ENCODE measurements at places on chromosomes 13 and 19.
A peak's percentile ranks its signal among the peaks of the same experiment; 100 is the strongest.

- no peak for DNase-seq
Measured at GRCh38 chr13:99388334-99388923, 81.2 kb upstream of the GPR183 start.

DNA sequence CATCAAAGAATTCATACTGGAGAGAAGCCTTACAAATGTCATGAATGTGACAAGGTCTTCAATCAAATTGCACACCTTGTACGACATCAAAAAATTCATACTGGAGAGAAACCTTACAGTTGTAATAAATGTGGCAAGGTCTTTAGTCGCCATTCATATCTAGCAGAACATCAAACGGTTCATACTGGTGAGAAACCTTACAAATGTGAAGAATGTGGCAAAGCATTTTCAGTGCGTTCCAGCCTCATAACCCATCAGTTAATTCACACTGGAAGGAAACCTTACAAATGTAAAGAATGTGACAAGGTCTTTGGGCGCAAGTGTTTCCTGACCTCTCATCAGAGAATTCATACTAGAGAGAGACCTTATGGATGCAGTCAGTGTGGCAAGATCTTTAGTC, 13.2 kb upstream of the ZNF534 start:
- DNase-seq, result no peak

DNA sequence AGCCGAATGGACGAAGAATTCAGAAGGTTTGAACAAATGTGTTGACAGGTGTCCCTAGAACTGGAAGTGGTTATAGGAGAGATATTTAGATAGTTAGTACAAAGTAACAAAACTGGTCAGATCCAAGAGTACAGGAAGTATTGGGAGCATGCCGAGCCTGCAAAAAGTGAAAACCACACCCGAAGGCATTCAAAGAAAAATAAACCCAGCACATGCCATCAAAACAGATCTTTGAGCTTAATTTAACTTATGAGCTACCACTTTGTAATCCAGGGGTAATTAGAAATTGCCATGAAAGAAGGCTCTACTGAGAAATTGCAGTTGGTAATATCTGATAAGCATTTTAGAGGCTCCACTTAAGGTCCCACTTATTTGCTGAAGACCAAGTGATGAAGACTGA, 214.2 kb downstream of the DNAJC15 start:
- no peak for DNase-seq

- DNase-seq, result no peak
Measured at GRCh38 chr19:52307275-52307674, 10.3 kb downstream of the ZNF480 start.

GRCh38 chr13:76461999-76462398, 424.2 kb downstream of the KCTD12 start:
- DNase-seq, result no peak

DNA sequence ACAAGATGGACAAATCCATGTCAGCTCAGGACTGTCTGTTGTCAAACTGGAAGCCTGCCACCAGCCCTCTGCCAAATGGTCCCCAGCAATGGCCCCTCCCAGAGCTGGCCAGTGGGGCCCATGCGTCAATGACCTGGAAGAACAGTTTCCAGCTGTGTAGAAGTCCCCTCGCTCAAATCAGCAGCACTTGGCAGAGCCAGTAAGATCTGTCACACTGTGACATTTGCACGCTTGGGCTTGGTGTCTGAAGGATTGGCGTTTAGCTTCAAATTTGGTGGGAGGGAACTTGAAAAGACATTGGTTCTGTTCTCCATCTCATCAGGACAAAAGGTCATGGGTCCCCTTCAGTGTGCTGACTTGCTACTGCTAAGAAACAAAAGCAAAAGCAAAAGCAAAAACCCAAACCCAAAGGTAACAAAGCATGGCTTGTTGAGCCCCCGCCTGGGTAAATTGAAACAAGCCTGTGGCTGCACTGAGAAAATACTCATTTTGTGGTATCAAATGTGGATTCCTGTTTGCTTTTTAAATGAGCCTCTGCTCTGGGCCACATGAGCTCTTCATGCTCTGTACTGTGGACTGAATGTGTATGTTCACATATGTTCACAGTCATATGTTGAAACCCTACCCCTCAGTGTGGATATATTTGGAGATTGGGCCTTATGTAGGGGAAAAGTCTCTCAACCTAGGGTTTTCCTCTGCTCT, 253.6 kb upstream of the MAB21L1 start:
- no peak for DNase-seq

DNA sequence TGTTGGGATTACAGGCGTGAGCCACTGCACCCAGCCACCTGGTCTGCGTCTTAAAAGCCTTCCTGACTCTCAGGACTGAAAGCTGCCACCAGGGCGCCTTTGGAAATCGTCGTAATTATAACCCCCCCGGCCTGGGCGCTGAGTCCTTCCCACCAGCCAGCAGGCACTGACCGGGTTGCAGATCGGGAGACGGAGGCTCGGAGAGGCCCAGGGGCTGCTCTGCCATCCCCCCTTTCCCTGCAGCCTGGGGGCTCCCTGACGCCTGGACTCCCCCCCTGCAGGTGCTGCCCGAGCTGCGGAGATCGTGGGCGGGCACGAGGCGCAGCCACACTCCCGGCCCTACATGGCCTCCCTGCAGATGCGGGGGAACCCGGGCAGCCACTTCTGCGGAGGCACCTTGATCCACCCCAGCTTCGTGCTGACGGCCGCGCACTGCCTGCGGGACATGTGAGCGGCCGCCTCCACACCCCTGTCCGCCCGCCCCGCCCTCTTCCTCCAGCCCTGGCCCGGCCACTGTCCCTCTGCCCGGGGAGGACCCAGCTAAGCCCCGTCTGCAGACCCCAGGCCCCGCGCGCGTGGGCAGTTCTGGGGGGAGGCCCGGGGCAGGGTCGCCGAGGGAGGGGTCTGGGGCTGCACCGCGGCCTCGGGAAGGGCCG, 2.5 kb downstream of the PRTN3 start:
- DNase-seq, result no peak

- no peak for DNase-seq
Measured at GRCh38 chr19:40378509-40378908, 11.5 kb downstream of the HIPK4 start.

- no peak for DNase-seq
Measured at GRCh38 chr13:98556968-98557631, 19.8 kb downstream of the STK24 start.

DNA sequence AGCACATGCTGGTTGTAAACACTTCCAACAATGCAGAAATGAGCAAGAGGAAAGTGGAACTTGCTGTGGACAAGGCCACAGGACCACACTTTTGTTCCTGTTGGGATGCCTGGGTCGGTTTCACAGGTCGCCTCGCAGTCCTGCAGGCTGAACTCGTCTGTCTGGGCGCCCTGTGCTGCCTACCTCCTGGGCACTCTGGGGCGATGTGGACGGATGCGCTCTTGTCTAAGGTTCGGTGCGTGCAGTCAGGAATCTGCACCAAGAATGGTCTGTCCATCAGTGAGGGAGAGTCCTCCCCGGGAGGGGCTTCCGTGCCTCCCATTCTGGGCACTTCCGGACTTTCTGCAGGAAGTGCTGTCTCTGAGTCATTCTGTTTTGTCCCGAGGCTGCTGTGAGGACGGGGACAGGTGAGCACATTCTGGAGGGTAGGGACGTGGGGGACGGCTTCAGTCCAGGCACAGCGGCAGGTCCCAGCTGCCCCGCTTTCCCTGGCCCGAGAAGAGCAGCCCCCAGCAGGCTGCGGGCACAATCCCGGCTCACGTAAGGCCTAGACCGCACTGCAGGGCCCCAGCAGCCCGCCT, 24.1 kb upstream of the SLITRK1 start:
- no peak for DNase-seq

DNA sequence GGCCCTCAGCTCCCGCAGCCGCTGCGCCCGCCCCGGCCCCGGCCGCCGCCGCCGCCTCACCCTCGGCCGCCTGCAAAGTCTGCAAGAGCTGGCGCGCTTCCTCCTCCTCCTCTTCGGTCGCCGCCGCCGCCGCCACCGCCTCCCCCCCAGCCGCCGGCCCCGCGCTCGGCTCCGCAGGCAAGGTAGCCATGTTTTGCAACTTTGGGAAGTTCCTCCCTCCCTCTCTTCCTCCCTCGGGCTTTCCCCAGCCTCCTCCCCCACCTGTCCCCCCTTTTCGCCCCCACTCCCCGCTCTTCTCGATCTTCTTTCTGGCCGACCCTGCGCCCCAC, 433 bp downstream of the SIX5 start:
- no peak for DNase-seq

GRCh38 chr19:1864480-1865171, 1.2 kb upstream of the KLF16 start:
- peak; percentile 90 for DNase-seq

DNA sequence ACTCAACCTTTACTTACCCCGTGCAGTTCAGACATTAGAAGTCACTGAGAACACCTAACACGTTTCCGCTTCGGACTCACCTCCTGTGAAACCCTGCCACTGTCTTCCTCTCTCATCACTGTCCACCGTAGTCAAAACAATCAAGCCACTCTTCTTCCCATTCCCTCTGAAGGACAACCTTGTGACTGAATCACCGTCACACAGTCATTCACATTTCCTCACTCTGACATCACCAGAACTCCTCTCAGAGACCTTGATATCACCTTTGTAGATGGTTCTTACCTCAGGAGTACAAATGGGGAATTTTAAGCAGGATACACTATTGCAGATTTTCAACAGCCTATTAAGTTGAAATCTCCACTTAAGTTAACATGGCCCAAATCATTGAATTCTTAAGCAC, 1.3 kb upstream of the KBTBD6 start:
- DNase-seq, result no peak

DNA sequence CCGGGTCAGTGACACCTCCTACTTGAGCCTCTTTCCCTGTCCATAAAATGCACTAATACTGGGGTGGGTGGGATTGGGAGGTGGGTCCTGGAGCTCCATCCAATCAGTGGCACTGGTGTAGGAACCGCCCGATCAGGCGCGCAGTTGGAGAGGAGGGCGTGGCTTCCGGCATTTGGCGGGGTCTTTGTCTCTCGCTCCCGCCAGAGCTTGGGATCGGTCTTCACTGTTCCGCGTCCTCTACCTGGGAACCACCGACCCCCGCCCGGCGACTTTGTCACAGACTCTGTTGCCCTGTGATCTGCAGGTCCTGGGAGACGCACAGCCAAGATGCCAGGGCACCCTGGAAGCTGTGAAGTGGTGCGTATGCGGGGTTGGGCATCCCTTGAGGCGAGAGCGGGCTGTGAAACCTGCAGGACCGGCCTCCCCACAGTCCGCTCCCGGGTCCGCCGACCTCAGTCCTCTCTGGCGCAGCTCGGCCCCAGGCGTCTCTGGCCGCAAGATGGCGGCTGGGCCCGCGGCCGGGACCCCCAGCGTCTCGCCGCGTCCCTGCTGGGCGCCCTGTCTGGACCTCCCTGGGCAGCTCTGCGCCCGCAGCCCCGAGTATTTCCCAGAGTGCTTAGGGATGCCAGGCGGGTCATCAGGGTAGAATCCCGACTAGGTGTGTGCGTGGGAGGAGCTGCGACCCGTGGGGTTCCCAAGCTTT, 41.6 kb upstream of the ZNF730 start:
- peak; percentile 81 for DNase-seq

DNA sequence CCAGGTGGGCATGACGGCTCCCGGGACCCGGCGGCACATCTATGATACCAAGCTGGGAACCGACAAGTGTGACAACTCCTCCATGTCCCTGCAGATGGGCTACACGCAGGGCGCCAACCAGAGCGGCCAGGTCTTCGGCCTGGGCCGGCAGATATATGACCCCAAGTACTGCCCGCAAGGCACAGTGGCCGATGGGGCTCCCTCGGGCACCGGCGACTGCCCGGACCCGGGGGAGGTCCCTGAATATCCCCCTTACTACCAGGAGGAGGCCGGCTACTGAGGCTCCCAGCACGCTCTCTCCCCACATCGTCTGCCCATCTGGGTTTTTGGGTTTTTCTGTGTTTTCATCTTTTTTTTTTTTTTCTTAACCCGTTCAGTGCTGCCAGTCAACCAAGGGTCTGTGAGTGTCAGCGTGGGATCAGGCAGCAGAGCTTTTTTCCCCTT, 2.3 kb upstream of the ABCA7 start:
- DNase-seq, result no peak

GRCh38 chr13:50912851-50913250, 3.3 kb downstream of the RNASEH2B start:
- DNase-seq, result no peak

DNA sequence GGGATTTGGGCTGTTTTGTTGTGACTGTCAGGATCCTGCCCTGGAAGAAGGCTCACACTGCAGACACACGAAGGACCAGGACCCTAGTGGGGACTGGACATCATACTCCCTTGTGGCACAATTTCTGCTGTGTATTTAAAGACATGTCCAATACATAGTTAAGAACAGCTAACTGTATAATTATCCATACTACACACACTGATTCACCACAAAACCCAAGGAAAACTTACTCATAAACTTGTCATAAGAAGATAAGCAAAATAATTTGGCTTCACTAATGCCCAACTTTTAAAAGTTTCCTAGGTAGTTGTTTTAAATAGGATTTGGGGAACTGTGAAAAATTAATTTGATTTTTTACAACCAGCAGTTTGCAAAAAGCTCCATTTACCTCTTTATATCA, 46.1 kb downstream of the LATS2 start:
- DNase-seq, result no peak

DNA sequence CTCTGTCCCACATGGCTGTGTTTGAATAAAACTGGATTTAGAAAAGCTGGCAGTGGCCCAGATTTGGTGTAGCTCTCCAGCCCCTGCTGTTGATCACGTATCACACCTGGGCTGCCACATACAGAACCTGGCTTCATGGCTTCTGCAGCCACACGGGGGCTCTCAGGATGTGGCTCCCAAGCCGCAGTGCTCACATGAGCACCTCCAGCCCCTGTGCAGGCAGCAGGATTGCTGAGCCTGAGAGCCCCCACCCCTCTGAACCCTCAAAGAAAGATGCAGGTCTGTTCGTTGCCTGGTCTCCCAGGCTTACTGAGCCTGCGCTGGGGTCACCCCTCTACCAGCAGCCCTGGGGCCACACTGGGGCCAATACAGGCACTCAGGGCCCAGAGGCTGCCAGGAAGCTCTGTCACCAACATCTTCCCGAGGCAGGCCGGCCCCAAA, 2.7 kb downstream of the PLEKHF1 start:
- no peak for DNase-seq

DNA sequence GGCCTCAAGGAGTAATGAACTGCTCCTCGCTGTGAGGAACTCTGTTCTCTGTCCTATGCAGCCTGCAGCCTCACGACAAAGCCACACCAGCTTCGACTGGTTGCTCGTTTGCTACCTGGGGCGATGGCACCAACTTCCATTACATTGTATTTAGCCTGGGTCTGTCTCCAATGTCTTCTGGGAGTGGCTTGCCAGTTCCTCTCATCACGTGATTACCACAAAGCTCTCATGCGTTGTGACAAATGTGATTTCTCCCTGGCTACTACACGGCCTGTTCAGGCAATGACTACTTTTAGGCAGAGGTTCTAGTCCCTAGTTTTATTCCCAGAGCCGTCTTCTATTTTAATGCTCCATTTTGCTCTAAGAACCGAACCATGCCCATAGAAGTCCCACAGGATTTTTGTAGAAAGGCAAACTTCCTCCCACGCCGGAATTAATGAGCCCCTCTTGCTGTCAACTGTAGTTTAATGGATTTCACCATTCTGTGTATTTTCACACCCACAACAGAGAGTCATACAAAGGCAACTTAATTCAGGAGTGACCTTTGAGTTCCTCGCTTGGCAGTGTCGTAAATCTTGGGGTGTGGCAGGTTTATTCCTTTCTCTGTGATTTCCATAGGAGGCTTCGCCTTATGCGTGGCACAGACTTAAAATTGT, 351.9 kb downstream of the EFNB2 start:
- DNase-seq, result no peak

Measured in GM20000 (cell line).